ENCODE measurements at places on chromosomes 16 and 17.
A peak's percentile ranks its signal among the peaks of the same experiment; 100 is the strongest.

GRCh38 chr17:57696050-57696449 lies 49.0 kb downstream of the CCDC182 start:
- no peak for DNase-seq

DNA sequence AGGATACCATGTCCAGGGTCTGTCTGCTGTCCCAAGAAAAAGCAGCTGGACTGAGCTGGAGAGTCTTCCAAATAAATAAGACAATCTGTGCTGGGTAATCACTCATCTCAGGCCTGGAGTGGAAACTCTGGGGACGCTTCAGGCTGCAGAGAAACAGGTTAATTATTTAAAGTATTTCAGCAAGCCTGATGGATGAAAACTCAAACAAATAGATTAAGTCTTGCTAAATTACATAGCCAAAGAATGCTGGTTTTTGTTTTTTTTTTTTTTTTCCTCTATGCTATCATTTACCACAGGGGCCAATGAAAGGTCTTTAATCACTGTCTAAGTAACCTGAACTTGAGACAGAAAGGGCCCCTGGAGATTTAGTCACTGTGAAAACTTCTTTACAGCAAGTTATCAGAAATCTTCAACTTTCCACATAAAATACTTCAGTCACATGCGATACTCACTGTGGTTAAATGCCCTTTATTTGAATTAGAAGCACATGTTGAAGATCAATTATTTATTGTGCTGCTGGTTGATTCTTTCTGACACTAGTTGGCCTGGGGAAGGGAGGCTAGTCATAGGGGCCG lies 31.0 kb upstream of the KCNJ2 start:
- DNase-seq: no peak

GRCh38 chr17:51860954-51861561 lies 297.5 kb downstream of the CA10 start:
- DNase-seq: no peak

- DNase-seq: peak; percentile 94
Measured at GRCh38 chr17:3668279-3669084, at the start of the genes EMC6 and TAX1BP3. TSS of gene EMC6 (plus strand) at chr17:3668812. CDS start at chr17:3669147, 335 bp downstream. TSS of gene TAX1BP3 (minus strand) at chr17:3668578. CDS start at chr17:3668526, 52 bp downstream.

- DNase-seq: no peak
Measured at GRCh38 chr17:75003070-75003956, 9.2 kb upstream of the MRPL58 start.

DNA sequence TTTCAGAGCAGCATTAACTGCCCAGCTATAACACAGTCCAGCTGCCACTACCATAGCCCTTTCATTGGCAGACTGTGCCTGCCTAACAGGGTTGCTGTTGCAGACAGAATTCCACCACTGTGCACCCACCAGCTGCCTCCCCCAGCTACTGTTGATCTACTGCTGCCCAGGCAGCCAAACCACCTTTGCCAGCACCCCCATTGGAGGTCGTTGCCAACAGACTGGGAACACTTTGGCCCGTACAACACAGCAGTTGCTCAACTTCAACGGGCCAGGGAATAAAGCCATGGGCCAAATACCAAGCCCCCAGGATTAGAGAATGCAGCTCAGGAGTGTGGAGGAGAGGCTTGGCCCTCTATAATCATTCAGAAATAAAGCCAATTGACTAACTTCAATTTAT lies 473.6 kb downstream of the CDH11 start:
- DNase-seq: no peak

Measured in activated CD8-positive, alpha-beta memory T cell treated with anti-CD3 and anti-CD28 coated beads for 1 hour (primary cell).